ENCODE measurements at places on chromosomes 13 and 19. TPM values are rescaled to one million over a fixed set of nuclear protein-coding genes. Genes with fewer than 3 reads are reported as not detected.

DNA sequence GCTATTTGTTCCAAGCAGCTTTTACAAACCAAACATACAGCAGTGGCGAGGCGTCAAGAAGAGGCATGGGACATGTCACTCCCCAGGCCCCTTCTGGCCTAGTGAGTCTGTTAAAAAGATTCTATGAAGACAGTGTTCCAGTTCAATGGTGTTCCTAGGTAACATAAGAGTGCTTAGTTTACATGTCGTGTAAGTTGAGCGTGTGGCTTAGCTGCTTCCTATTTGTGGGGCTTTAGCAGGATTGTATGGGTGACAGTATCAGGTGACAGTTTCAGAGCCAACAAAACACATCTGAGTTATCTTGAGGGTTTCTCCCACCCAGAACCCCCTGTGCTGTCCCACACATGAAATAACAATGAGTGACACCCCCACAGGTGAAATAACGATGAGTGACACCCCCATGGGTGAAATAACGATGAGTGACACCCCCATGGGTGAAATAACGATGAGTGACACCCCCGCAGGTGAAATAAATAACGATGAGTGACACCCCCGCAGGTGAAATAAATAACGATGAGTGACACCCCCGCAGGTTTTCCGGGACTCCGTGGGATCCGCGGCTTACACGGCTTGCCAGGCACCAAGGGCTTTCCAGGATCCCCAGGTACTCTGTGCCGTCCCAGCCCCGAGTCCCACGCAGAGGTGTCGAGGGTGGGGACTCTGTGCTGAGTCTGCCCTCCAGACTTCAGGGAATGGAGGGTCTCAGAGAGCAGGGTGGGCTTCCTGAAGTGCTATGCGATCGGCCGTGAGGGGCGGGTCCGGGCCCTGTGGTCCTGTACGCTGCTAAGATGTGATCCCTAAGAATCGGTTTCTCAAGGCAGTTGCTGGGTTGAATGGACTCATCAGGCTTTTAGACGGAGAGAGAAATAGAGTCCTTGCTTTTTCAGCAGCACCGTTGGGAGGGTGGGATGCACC lies 68.6 kb downstream of the RAB20 start:
- no peak for DNase-seq

- peak; percentile 47 for DNase-seq
Observed at GRCh38 chr13:32164622-32165268, 133.2 kb downstream of the FRY start.

DNA sequence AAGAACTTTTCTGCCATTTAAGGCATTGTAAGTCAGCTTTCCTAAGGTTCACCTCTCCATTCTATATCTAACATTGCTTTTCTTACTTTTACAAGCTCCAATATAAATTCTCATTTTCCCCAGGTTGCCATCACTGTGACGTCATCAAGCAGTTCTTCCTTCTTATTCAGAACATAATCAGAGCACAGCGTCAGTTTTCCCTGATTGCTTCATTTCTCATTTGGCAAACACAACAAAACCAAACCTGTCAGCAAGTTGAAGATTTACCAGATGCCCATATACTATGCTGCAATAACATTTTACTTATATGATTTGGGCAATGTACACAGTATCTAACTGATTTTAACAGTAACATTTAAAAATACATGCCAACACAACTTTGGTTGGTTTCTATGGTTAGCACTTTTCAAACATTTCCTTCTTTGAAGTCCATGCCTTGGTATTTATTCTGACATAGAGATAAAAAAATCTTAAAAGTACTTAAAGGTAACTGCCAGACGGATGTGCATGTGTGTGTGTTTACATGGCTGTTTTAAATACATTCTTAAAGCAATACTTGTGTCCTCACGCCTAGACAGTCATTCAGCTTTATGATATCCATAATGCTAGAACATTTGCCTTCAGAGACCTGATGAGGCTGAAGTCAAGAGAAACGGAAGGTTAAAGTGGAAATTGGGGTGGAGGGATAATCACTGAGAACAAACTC lies 264.0 kb downstream of the KLF12 start:
- DNase-seq, result no peak

DNA sequence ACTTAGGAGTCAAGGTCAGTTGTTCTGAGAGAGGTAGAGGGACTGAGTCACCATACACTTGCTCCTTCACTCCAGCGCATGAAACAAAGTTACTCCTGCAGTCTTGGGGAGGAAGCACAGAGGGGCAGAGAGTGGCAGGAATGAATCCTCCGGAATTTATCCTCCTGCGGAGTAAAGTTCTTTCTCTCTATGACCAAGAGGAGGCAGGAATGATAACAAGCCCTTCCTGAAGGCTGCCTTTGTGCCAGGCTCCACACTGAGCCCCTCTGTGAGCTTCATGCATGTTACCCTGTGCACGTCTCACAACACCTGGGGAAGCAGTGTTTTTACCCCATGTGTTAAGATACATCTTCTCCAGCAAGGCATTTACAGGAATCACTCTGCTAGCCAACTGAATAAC lies 458.4 kb downstream of the KLF12 start:
- no peak for DNase-seq

DNA sequence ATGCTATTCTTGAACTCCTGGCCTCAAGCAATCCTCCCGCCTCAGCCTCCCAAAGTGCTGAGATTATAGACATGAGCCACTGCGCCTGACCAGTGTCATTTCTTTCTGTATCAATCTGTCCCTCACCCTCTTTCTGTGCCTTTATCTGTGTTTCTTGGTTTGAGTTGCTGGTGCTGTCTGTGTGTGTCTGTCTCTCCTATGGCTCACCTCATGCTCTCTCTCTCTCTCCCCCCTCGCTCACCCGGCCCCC lies 9.9 kb downstream of the IRF2BP1 start:
- DNase-seq, result no peak

- no peak for DNase-seq
Observed at GRCh38 chr13:60397704-60398378, 821 bp downstream of the TDRD3 start.

DNA sequence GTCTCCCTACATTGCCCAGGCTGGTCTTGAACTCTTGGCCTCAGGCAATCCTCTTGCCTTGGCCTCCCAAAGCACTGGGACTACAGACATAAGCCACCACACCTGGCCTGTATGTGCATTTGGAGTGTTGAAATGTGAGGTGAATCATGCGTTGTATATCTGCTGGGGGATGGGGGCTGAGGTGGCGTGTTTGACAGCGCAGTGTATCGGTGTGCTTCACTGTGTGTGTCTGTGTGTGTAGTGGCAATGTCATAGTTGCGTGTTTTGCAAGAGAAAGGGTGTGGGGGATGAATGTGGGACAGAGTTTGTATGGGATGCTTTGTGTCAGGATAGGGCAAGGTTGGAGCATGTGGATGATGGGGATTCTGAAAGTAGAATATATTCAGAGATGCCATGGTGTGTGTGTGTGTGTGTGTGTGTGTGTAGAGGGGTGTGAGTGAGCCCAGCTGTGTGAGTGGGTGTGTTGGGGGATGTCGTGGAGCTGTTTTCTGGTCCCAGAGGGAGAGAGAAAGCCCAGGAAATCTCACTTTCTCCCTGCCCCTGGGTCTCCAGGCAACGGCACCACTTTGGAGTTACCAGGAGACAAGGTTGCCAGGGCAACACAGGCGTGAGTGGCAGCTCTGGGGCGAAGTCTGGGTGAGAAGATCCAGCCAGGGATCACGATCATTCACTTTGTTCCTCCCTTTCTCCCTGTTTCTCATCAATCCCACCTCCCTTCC lies 1.1 kb upstream of the SWSAP1 start:
- no peak for DNase-seq

DNA sequence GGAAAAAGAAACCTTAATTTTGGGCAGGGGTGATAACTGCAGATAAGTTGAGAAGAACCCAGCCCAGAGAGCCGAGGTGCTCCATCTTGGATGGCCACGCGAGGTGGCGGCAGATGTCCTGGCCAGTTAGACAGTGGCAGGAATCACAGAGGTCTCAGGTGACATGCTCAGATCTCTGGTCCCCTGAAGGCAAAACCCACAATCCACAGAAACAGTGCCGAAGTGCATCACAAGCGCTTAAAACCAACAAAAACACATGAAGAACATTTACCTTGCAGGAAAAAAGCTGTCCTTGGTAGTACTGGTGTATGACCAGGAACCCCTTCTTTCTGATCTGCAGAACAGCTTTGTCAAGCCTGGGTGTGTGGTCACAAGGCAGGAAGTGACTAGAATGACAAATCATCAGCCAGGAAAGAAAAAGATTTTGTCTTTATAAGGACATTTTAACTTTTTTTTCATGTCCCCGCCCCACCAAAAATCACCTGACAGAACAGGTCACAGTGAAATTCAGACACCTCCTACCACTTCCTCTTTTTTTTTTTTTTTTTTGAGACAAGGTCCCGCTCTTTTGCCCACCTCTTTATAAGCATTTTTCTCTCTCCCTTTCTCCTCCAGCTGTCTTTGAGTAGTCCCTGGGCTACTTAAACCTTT lies at the start of gene LCP1:
LCP1 (minus strand) TSS at position 338 of the 651 bp plus-strand sequence. CDS start 22,515 bp downstream, outside the sequence.
- DNase-seq, result peak; percentile 92

- DNase-seq, result no peak
Observed at GRCh38 chr13:66036024-66036614, 1194.0 kb downstream of the PCDH9 start.

DNA sequence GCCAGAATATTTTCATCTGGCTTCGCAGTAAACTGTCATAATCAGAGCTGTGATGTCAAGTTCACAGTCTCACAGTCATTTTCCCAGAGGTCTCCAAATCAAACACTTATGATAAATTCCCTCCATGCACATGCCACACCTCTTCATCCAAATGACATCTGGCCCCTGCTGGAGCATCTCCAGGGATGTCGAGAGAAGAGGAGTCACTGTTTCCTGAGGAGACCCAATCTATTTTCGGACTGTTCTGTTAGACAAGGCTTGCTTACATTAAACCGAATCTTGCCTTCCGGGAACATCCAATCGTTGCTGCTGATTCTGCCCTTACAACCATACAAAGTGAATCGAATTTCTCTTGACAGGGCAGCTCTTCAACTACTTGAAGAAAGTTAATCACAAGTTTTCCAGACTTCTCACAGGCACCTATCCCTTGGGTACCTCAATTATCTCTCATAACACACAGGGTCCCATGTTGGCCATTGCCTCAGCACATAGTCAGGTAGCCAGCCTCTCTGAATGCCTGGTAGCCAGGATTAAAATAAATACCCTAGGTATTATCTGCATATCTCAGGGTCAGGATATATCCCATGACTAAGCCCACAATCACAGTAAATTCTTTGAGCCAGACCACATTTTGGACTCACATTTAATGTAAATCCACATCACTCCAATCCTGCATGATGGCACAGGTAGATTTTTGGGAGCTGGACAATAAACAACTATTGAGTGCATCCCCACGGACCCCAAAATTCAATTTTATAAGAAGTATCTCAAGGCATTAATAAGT lies 182.5 kb downstream of the ABCC4 start:
- no peak for DNase-seq

- peak; percentile 37 for DNase-seq
Observed at GRCh38 chr19:38394488-38394887, 6.0 kb downstream of the SPRED3 start.

DNA sequence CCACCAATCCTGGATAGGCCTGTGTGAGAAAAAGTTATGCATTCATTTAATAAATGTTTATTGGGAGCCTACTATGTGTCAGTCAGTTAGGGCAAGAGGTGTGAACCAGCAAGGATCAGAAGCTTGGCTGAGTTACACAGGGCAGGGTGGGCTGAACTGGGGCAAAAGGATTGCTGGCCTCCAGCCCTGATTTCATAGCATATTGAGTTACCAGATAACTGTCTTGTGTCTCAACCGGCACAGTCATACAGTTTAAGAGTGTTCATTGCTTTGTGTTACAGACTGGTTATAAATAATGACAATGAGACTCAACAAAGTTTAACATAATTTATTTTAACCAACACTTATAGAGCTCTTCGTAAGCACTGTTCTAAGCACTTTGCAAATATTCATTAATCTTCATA lies 253.8 kb downstream of the DLEU7 start:
- DNase-seq, result no peak

DNA sequence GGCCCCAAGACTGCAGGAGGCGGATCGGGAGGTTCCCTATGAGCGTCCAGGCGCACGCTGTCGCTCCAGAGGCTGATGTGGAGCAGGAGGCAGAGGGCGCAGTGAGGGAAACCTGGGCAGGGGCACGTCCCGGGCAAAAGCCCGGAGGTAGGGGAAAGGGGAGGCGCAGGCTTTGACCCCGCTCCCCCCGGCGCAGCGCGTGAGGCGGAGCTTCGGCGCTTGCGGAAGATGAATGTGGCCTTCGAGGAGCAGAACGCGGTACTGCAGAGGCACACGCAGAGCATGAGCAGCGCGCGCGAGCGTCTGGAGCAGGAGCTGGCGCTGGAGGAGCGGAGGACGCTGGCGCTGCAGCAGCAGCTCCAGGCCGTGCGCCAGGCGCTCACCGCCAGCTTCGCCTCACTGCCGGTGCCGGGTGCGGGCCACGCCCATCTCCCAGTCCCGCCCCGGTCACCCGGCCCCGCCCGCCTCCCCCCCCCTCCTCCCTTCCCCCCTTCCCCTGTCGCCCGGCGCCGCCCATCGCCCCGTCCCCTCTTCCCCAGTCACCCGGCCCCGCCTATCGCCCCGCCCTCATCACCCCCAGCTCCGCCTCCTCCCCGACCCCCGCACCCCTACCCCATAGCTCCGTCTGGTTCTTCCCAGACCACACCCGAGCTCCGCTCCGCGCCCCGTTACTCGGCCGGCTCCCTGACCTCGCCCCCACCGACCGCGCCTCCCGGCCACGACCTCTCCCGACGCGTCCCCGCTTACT lies 4.1 kb downstream of the HMG20B start:
- DNase-seq, result no peak

DNA sequence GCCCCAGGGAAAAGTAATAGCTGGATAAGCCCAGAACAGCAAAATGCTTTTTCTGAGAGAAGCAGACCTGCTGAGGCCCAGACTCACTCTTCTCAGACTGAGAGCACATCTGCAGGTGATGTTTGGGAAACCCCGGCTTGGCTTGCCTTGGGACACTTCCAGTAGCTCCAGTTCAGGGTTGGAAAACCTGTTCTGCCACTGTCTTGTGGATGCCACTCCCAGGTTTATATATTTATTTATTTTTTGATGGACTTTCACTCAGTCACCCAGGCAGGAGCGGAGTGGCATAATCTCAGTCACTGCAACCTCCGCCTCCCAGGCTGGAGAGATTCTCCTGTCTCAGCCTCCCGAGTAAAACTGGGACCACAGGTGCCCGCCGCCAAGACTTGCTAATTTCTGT lies 8.0 kb upstream of the SMARCA4 start:
- DNase-seq, result no peak

Gene PLIN5
- polyA plus RNA-seq, result 0.55 TPM

Gene RYR1
- not detected for polyA plus RNA-seq

Gene ADGRE3
- not detected for polyA plus RNA-seq

Gene PNMA8B
- polyA plus RNA-seq, result 1.0 TPM

Gene KRTDAP
- not detected for polyA plus RNA-seq

Gene SYDE1
- 0.12 TPM for polyA plus RNA-seq

Gene SIGLEC6
- not detected for polyA plus RNA-seq

Gene FAM83E
- not detected for polyA plus RNA-seq

Gene RASGRP4
- polyA plus RNA-seq, result not detected

Gene PRMT1
- 126 TPM for polyA plus RNA-seq
